H4 (cell line): ENCODE measurements at places on chromosomes 3 and 15. TPM values are rescaled to one million over a fixed set of nuclear protein-coding genes. Genes with fewer than 3 reads are reported as not detected.

Gene KLHL24
- 38.9 and 40.7 TPM in 2 replicates for total RNA-seq

Gene EFCAB12
- 0.06 TPM in 1 of 2 replicates, not detected in the other for total RNA-seq

Gene GOLGA6L4
- total RNA-seq = 0.14 TPM in 1 of 2 replicates, not detected in the other

Gene TTC23
- total RNA-seq = 13.0 and 20.6 TPM in 2 replicates
